ENCODE measurements at places on chromosomes 16 and 17. TPM values are rescaled to one million over a fixed set of nuclear protein-coding genes. Genes with fewer than 3 reads are reported as not detected.

DNA sequence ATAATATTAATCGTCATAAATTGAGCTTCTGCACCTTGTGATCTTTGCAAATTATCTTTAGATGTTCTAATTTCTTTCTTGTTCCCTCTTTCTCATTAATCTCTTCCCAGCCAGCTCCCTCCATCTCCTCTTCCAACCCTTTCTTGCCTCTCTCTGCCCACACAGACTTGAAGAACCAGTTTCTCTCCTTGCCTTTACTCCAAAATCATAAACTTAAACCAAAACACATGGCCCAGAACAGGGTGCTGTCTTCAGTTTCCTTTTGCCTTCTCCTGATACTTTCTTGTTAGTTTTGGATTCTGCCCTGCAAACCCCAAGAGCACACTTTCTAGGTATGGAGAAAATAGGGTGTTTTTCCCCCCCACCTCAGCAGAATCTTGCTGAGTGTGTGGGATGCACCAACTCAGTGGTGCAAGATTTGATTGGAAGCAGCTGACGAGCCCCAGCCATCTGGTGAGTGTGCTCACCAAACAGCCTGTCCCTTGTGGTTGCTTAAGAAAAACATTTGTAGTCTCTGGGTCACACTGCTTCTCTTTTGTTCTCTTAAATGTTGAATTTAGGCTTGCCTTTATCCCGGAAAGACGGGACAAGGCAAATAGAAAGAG, 175.8 kb upstream of the MAF start:
- peak; percentile 23 for DNase-seq

Gene AGRP
- not detected for total RNA-seq

Gene TBC1D3C
- not detected for total RNA-seq

Gene KRT13
- total RNA-seq: not detected

- no peak for DNase-seq
Measured at GRCh38 chr16:63363738-63364137, 1327.5 kb upstream of the CDH8 start.

DNA sequence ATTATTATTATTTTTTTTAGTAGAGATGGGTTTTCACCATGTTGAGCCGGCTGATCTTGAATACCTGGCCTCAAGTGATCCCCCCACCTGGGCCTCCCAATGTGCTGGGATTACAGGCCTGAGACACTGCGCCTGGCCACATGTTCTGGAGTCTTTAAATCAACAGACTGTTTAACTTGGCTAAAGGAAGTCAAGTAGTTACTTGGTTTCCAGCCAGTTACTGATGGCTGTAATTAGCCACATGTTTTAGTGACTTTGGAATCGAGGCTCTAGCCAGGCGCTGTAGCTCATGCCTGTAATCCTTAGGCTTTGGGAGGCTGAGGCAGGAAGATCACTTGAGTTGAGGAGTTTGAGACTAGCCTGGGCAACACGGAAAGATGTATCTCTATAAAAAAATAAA, 699.2 kb upstream of the RBFOX1 start:
- DNase-seq: no peak

DNA sequence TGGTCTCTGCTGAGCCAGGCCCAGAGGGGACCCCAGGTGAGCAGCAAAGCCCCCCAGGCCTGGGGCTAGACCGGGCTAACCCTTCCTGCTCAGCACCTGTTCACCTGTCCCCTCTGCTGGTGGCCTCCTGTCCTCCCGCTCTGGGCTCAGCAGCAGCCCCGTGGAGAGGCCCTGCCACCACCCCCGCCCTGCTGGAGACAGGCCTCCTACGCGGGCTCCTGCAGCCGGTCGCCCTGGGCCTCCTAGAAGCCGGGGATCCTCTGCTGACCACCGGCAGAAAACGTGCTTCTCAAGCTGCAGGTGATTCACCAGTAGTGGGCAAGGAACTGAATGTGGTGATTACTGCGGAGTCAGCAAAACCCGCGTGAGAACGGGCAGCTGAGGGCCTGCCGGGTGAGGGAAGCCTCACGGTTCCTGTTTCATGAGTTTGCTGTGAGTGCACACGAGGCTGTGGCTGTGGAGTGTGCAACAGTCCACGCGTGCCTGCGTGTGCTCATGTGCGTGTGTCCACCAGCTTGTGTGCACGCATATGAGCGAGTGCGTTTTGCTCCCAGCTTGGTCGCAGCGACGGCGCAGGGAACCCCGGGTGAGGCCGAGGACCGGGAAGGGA, 792 bp downstream of the SECTM1 start:
- DNase-seq: no peak

GRCh38 chr16:57357330-57358085, 1.1 kb upstream of the CCL22 start:
- DNase-seq: no peak

Gene ODAD4
- total RNA-seq: 0.23 TPM

Gene ABCC11
- 0.28 TPM for total RNA-seq

DNA sequence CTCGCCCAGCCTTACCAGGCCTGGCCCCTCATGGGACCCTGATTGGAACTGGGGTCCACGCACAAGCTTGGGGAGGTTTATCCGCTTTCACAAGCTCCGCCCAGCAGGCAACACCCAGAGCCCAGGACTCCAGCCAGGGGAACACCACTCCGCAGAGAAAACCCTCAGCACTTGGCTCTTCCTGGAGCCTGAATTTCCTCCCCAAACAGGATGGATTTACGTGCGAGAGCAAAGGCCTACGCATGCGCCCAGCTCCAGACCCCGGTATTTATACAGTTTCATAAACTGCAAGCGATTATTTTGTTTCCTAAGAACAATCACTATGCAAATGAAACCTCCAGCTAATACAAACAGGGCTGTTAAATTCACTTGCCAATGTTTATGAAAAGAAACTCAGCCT, 22.8 kb downstream of the ZNF423 start:
- DNase-seq: peak; percentile 70

Gene OR2C1
- total RNA-seq: 0.15 TPM

Gene ASB16
- total RNA-seq: 13.2 TPM

Gene ORC6
- 2.5 TPM for total RNA-seq

Gene TIGD7
- total RNA-seq: 6.5 TPM

Gene KRT40
- not detected for total RNA-seq

- DNase-seq: no peak
Measured at GRCh38 chr17:17742133-17742621, 60.9 kb downstream of the RAI1 start.

DNA sequence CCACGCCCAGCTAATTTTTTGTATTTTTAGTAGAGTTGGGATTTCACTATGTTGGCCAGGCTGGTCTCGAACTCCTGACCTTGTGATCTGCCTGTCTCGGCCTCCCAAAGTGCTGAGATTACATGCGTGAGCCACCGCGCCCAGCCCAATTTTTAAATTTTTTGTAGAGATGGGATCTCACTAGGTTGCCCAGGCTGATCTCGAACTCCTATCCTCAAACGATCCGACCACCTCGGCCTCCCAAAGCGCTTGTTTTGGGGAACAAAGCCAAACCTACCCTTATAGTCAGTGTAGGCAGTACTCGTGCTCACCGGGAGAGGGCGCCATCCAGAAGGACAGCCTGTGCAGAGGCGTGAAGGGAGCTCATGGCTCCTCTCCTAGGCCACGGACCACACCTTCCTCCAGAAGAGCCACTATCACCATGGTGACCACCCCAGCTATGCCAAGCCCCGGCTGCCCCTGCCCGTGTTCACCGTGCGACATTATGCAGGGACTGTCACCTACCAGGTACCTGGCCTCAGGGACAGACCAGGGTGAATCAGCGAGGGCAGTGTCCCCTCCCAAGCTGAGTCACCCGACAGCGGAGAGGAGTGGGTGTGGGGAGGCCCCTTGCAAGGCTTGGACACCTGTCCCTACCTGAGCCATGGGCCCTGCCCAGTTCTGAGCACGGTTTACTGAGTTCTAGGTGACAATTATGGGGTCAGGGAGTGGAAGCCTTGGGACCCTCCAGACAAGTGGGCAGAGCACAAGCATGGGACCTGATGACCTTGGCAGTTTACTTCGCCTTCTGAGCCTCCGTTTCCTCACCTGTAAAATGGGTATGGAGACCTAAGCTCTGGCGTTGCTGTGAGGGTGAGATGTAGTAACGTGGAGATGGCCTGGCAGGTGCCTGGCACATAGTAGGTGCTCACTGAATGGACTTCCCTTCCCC, 13.7 kb downstream of the MYO15B start:
- no peak for DNase-seq

DNA sequence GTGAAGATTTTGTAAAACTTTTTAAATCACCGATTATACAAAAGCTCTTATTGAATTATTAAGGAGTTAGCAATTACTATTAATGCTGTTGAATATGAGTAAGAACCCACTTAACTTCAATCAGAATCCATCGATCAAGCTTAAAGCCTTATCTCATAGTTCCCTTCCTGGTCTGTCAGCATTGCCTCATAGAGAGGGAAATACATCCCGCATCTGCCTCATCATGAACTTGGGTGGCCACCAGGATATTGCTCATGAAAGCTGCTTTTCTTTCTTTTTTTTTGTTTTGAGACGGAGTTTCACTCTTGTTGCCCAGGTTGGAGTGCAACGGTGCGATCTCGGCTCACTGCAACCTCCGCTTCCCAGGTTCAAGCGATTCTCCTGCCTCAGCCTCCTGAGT, 66.7 kb downstream of the PIGL start:
- DNase-seq: no peak

Gene RCVRN
- total RNA-seq: 0.22 TPM
